ENCODE measurements at places on chromosomes 3 and 15. TPM values are rescaled to one million over a fixed set of nuclear protein-coding genes. Genes with fewer than 3 reads are reported as not detected.

DNA sequence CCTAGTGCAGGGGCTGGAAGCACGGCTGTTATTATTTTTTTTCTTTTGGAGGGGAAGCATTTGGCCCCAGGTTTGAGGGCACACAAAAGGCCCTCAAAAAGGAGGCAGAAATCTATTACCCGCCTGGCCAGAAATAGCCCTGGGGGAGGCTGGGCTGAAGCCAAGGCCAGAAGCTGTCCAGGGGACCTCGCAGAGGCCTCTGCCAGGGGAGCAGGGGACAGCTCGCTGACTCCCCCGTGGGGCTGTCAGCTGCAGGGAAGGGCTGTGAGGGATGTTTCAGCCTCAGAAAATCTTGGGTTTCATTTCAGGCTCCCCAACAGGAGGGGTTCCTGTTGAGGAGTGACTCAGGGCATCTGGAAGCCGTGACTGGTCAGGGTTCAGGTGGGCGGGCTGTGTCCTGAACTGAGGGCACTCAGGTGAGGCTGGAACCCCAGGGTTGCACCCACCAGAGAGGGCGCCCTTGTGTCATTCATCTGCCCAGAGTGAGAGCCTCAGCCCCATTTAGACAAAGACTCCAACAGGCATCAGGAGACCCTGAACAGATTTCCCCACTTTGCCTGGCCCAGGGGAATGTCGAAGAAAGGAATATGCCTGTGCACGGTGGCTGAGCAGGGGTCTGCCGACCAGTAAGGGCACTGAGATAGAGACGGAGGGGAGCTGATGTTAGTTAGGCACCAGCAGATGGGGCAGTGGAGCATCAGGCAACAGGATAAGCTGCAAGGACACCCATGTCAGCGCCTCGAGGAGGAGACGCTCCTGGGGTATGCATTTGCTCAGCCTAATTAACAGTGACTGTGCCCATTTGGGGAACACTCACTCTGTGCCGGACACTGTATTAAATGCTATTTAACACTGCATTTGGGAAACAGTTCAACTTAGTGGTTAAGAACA lies 43.5 kb upstream of the SLC6A11 start:
- 0 out of 2 replicates have a peak, but pooled peaks cover 3% of the 10 kb centered on the region for H3K27me3 ChIP-seq
- H3K4me1 ChIP-seq: no peaks in the 10 kb centered on the region
- no peaks in the 10 kb centered on the region for H3K36me3 ChIP-seq

DNA sequence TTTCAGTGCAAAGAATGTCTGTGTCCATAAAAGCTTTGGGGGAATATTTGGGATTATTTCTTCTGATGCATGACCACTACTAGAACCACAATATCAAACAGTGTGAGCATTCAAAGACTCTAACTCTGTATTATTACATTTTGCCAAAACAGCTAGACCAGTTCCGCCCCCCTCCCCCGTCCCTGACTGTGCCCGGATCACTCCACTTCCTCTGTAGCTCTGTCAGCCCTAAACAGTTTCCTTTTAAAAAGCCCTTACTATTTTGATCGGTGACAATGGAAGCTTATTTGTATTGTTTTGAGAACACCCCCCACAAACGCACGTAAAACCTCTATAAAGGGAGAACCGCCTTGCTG lies 36.6 kb upstream of the EPHB3 start:
- H3K4me3 ChIP-seq: peak overlapping the region; percentile 72
- H3K27ac ChIP-seq: no peak overlapping the region
- peak; percentile 39 for DNase-seq
- H3K36me3 ChIP-seq: no peaks in the 10 kb centered on the region
- peaks cover 17% of the 10 kb centered on the region for H3K4me1 ChIP-seq
- H3K27me3 ChIP-seq: peaks cover 33% of the 10 kb centered on the region

- H3K4me1 ChIP-seq: no peaks in the 10 kb centered on the region
- peak overlapping the region; percentile 53 for H3K4me3 ChIP-seq
- peak; percentile 57 for DNase-seq
- H3K27me3 ChIP-seq: no peaks in the 10 kb centered on the region
- H3K27ac ChIP-seq: no peak overlapping the region
These were observed 55.2 kb upstream of the CHRNA7 start for GRCh38 chr15:31974855-31975829.

RPL4 gene
- total RNA-seq: 3,244 TPM

CADPS gene
- total RNA-seq: 11.4 TPM

SLC28A2 gene
- not detected for total RNA-seq

UROC1 gene
- not detected for total RNA-seq
